ENCODE measurements at places on chromosomes 1 and 21. TPM values are rescaled to one million over a fixed set of nuclear protein-coding genes. Genes with fewer than 3 reads are reported as not detected.
A peak's percentile ranks its signal among the peaks of the same experiment; 100 is the strongest.

- peak; percentile 89 for DNase-seq
Measured at GRCh38 chr1:9823943-9824701, at the start of gene CLSTN1. Gene CLSTN1 (minus strand): TSS chr1:9823965. CDS start chr1:9823733, 232 bp downstream.

- DNase-seq: no peak
Measured at GRCh38 chr1:153527023-153527682, 8.6 kb downstream of the S100A6 start.

DNA sequence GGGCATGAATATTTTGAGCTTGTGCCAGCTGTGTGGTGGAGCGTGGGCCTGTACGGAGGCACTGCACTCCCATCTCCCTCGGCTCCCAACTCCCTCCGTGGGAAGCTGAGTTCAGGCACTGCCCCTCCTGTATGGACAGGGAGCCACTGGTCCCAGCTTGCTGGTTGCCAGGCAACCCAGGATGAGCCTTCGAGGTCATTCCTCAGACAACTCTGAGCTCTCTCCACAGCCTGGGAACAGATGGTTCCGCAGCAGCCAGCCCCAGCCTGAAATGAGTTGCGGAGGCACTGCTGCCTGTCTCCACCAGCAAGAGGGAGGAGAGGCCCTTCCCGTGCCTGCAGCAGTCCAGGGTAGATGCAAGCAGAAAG, 58.4 kb upstream of the TENT5B start:
- peak; percentile 46 for DNase-seq

DNA sequence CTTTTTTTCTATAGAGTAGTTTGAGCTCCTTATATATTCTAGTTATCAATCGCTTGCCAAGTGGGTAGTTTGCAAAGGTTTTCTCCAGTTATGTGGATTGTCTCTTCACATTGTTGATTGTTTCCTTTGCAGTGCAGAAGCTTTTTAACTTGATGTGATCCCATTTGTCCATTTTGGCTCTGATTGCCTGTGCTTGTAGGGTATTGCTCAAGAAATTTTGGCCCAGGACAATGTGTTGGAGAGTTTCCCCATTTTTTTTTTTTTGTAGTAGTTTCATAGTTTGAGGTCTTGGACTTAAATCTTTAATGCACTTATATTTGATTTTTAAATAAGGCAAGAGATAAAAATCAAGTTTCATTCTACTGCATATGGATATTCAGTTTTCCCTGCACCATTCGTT, 774.8 kb upstream of the ADAMTS5 start:
- DNase-seq: no peak

RNF187 gene
- total RNA-seq: 21.9 TPM

AMPD1 gene
- not detected for total RNA-seq

GRCh38 chr1:93005252-93005598, 44.0 kb upstream of the DIPK1A start:
- no peak for DNase-seq

- no peak for DNase-seq
Measured at GRCh38 chr1:39761557-39762260, 9.4 kb downstream of the OXCT2 start.

- DNase-seq: no peak
Measured at GRCh38 chr21:15552914-15553494, 176.8 kb upstream of the USP25 start.

- peak; percentile 80 for DNase-seq
Measured at GRCh38 chr1:30853350-30853749, 55.2 kb downstream of the SDC3 start.

PKN2 gene
- 22.2 TPM for total RNA-seq

TMOD4 gene
- total RNA-seq: 0.60 TPM

UCHL5 gene
- 19.4 TPM for total RNA-seq

- no peak for DNase-seq
Measured at GRCh38 chr1:3360646-3361257, 93.7 kb upstream of the ARHGEF16 start.

GRCh38 chr1:43957407-43958040, 10.8 kb downstream of the IPO13 start:
- DNase-seq: no peak

GRCh38 chr1:223486932-223487886, 94.0 kb downstream of the CCDC185 start:
- no peak for DNase-seq

DNA sequence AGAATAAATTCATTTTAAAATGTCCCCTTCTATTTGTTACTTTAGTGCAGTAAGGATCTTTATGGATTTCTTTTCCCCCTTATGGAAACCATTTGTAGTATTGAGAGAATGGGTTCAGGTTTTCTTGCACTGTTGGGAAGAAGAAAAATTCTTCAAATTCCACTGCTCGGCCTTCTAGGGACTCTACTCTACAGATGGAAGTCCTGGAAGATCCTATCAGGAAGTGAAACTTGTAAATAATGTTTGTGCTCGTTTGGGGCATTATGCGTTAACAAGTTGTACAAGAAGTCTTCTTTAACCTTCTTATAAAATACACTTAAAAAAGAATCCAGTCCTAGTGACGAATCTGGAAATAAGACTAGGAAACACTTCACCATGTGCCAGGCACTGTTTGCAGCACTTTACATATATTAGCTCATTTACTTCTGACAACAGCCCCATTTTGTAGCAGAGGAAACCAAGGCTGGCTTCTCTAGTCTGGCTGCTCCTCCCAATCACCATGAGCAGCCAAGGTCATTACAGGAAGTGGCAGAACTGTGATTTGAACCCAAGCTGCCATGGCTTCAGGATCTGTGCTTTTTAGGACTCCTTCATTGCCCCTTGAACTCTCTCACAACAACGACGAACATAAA, 11.8 kb downstream of the LRRC8D start:
- no peak for DNase-seq

GRCh38 chr1:39275836-39276507, 71.5 kb downstream of the MACF1 start:
- no peak for DNase-seq

Data from adrenal gland (tissue), 19 donors.